ENCODE measurements at places on chromosomes 5 and 9.

GRCh38 chr9:84151236-84151635, 170.6 kb downstream of the RMI1 start:
- no peak for DNase-seq

DNA sequence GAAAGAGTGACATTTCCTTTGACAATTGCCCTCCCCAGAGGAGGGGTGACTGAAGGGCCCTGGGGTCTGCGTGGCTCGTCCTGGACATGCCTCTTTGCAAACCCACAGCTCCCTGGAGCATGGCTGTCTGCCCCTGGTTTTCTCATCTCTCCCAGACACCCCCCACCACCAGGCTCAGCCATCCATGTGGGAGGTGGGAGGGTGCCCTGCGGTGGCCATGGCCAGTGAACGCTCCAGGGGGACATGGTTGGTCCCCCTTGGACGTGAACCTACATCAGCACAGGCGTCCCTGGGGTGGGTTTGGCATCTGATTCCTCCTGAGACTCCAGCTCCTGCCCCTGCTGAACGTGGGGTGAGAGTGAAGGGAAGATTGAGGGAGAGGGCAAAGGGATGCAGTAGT, 67.7 kb upstream of the LMX1B start:
- DNase-seq, result no peak

DNA sequence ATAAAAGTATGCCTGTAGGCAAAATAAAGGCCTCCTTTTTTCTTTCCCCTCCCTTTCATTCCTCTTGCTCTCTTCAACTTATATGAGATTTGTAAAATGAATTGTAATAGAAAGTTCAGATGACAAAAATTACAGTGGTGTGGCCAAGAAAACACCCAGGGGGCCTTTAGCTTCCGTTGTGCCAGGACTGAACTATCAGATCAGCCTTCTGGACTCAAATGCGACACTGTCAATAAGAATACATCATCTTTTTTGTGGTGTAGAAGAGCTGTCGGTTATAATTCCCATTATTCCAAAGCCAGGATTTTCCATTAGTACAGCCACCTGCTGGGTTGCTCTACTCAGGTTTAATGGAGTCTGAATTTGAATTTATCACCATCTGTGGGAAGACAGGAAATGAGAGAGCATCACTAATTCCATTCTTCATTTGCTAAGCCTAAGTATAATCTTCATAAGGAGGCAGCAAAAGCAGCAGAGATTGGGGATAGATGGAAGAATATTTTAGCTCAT, 443.4 kb downstream of the ANXA1 start:
- DNase-seq, result no peak

GRCh38 chr9:110936237-110936636, 102.0 kb downstream of the LPAR1 start:
- no peak for DNase-seq

DNA sequence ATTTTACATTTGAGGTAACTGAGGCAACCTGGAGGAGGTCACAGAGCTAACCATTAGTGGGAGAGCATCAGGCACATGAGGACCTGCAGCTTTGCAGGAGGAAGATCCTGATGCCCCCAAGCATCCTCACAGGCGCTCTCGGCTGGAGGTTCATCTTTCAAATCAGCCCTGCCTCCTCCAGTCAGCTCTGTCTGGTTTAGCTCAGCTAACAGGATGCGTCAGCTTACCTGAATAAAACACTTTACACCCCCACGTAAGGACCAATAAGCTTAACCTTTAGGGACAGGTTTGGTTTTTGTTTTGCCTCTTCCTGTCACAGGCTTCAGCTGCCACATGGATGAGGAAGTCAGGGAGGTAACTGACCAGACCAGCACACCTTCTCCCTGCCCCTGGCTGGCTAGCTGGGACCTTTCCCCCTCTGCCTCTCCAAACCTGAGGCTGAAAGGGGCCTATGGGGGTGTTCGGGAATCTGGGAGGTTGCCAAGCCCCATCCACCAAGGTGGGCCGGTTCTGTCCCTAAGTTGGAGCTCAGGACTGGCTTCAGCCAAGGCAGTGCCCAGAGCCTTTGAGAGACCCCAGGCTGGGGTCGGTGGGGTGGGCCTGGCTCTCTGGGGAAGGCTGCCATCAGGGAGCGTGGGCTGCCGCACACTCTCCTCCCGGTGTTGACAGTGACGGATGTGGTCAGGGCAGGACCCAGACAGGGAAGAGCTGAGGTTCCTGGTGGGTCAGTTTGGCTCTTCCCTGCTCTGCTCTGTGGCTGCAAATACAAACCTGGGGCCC, 20.0 kb upstream of the FCN1 start:
- DNase-seq, result no peak

GRCh38 chr9:135045928-135046738, 41.3 kb upstream of the OLFM1 start:
- DNase-seq, result no peak

GRCh38 chr5:34598177-34598794, 57.8 kb upstream of the RAI14 start:
- DNase-seq, result no peak

GRCh38 chr5:132387640-132388117, 18.2 kb downstream of the SLC22A5 start:
- no peak for DNase-seq

DNA sequence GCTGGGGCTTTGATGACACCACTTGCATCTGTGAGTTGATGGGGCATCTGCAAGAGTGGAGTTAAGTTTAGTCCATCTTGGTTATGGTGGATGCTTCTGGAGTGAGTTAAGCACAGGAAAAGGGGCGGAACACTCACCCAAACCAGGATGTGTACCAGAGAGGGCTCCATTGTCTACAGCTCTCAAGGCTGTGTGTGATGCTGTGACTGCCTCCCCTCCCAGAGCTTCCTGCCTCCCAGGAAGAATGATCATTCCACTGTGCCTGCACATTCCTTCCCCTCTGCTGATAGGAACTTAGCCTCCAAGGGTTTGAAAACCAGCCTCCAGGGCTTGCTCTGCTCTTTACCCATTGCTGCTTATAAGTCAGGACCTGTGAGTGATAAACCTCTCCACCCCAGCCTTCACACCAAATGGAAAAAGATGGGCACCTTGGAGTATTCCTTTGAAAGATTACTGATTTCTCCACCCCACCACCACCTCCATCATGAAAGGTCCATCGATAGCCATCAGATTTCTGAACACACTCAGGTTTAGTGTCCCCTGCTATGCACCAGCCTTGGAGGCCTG, 160.1 kb upstream of the SPRY4 start:
- DNase-seq, result no peak

GRCh38 chr9:110065532-110065931, 142.4 kb downstream of the C9orf152 start:
- no peak for DNase-seq

GRCh38 chr5:30040488-30041118, 1152.9 kb upstream of the CDH6 start:
- DNase-seq, result peak; percentile 36

DNA sequence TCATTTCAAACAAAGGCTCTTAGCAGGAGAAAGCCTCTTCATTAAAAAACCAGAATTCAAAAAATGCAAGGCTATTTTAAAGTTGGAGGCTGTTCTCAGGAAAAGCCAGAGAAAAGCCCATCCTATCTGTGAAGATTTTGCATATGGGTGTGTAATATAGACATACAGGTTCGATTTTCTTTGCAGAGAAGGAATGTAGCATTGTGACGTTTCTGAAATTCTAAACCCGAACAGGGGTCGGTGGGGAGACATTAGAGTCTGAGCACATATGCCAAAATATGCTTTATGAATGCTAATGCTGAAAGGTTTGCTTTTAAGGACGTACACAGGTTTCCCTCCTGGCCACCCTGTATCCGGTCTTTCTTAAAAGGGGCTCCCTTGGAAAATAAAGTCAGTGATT, 363.1 kb upstream of the PAPPA start:
- no peak for DNase-seq

DNA sequence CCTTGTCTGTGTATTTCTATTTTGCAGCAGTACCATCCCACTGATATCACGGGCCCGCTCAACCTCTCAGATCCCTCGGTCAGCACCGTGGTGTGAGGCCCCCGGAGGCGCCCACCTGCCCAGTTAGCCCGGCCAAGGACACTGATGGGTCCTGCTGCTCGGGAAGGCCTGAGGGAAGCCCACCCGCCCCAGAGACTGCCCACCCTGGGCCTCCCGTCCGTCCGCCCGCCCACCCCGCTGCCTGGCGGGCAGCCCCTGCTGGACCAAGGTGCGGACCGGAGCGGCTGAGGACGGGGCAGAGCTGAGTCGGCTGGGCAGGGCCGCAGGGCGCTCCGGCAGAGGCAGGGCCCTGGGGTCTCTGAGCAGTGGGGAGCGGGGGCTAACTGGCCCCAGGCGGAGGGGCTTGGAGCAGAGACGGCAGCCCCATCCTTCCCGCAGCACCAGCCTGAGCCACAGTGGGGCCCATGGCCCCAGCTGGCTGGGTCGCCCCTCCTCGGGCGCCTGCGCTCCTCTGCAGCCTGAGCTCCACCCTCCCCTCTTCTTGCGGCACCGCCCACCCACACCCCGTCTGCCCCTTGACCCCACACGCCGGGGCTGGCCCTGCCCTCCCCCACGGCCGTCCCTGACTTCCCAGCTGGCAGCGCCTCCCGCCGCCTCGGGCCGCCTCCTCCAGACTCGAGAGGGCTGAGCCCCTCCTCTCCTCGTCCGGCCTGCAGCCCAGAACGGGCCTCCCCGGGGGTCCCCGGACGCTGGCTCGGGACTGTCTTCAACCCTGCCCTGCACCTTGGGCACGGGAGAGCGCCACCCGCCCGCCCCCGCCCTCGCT, 1.9 kb downstream of the LRRC26 start:
- DNase-seq, result no peak

DNA sequence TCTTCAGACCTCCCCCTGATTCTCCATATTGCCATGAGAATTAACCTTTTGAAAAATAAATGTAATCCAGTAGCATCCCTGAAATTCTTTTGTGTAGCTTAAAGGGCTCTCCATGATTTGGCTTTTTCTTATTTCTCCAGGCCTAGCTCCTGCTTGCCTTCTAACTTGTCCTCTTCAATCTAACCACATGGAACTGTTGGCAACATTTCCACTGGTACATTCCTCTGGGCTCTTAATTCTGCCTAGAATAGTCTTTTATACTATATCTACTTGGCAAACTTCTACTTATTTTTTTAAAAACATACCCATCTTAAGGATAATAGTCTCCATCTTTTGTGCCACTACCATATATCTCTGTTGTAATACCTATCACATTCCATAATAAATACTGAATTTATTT, 54.1 kb downstream of the GNG10 start:
- no peak for DNase-seq

DNA sequence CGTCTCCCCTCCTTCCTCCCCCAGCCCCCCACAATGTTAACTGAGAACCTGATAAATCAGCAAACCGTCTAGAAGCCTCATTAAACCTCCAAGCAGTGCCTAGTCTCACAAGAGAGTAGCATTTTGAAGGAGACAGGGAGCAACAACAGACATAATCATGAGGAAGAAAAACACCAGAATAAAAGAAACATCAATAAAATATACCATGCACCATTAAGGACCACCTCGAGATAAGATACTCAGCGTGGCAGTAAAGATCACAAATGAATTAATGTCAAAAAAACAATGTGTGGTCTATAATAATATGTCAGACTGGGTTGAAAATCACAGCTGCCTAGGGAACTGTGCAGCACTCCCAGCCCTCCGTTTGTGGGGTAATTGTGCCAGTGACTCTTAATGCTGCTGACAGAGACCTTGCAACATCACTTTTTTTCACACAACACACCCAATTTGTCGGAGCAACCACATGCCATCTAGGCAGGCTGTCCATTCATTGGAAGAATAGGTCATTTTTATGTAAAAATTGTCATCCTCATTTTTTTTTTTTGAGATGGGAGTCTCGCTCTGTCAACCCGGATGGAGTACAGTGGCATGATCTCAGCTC, 450.8 kb upstream of the WWC1 start:
- DNase-seq, result no peak

DNA sequence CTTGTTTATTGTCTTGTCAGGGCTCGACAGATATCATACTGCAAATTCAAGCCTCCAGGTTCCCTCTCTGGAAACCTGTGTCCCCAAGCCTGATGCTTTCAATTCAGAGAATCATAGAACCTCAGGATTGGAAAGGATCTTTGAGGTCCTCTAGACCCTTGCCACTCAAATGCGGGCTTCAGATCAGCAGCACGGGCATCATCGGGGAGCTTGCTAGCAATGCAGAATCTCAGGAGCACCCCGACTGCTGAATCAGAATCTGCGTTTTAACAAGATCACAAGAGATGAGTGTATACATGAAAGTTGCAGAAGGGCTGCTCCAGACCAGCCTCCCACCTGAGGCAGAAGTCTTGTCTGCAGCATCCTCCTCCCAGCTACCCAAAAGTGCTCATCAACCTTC, 13.1 kb upstream of the EGFLAM start:
- no peak for DNase-seq

GRCh38 chr5:133387091-133387490, 225.2 kb downstream of the FSTL4 start:
- no peak for DNase-seq

DNA sequence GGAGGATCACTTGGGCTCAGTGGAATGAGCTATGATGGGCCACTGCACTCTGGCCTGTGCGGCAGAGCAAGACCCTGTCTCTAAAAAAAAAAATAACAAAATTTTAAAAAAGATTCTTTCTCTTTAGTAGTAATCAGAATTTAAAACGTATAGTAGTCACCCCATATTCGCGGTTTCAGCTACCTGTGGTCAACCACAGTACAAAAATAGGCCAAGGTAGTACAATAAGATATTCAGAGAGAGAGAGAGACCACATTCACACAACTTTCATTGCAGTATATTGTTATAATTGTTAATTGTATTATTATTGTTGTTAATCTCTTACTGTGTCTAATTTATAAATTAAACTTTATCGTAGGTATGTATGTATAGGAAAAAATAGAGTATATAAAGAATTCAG, 18.7 kb downstream of the INIP start:
- DNase-seq, result no peak

DNA sequence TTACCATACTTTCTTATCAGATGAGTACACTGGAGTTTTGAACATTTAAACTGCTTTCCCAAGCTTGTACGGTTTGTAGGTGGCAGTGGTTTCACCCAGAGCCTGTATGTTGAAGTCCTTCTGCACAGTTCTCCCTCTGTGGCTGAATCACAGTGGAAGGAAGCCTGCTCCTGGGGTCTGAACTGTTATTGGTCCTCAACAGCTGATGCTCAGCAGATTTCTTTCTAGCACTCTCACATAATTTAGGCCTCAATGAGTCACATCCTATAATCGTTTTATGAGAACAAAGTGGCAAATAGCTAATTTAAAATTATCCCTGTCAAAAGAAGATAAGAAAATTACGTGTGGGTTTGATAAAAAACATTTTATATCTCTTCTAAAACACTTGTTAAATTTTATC, 229.7 kb downstream of the TLE4 start:
- DNase-seq, result no peak

GRCh38 chr9:89528540-89528939, 30.6 kb upstream of the SEMA4D start:
- no peak for DNase-seq

- no peak for DNase-seq
Measured at GRCh38 chr5:178630475-178630930, 3.7 kb upstream of the CLK4 start.

Measured in left renal cortex interstitium (tissue), 4 donors.